GM12891 (cell line): ENCODE measurements at places on chromosomes 6 and 20.

- no peak for DNase-seq
Observed at GRCh38 chr6:165632194-165632593, 30.8 kb downstream of the PDE10A start.

GRCh38 chr6:37441651-37442050, 8.6 kb downstream of the CMTR1 start:
- no peak for DNase-seq

DNA sequence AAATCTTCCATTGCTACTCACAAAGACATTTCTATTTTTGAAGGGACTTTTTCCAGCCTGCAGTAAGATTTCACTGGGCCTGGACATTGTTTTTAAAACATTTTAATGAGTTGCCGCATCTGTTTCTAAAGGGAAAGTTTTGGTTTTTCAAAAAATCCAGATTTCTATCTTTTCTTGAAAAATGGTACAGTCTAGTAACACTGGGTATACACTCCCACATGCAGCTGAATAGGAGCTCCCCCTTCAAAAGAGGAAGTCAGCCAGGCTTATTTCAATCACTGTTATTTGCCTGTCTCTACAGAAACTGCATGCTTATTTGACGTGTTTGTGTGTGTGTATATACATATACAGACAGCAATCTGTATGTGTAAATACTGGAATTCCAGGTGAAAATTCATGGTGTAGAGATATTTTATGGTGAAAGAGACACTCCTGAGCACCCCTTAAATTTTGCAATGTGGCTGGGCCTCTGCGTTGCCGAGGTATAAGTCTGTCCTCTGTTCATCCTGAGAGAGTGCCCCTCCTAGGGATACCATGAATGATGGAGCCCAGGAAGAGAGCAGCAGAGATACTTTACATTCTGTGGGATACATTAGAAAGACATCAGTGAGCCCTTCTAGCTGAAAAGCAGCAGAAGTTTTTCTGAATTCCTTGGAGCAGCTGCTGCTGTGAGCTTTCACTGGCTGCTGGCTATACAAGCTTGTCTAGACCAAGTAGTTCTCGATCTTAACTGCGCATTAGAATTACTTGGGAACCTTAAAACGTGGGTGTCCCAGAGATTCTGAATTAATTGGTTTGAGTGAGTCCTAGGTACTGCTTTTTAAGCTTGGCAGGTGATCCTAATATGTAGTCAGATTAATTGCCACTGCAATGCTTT, 12.0 kb upstream of the ABRACL start:
- DNase-seq = peak; percentile 30

- no peak for DNase-seq
Observed at GRCh38 chr6:157376706-157377230, 4.2 kb upstream of the ZDHHC14 start.

GRCh38 chr6:155461556-155461955, 5.9 kb upstream of the NOX3 start:
- DNase-seq = no peak

- no peak for DNase-seq
Observed at GRCh38 chr6:168737481-168737880, 296.5 kb downstream of the SMOC2 start.

GRCh38 chr20:63686492-63687321, 9.7 kb upstream of the TNFRSF6B start:
- no peak for DNase-seq

- no peak for DNase-seq
Observed at GRCh38 chr6:136517002-136517401, 33.2 kb downstream of the MAP7 start.

DNA sequence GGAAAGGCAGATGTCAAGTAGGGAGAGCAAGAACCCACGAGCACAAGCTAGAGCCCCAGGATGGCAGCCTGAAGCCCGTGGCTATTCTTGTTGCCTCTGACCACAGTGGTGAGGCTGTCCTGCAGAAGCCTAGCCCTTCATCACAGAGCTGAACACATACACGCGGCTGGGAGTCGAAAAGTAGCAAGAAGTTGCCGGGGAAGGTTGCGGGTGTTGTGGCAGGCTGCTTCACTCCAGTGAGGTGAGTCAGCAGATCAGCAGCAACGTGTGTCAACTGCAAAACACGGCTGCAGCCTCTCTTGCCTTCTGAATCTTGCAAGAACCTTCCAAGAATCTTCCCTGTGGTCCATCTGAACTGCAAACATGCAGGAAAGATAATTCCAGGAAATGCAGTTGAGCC, 10.6 kb upstream of the STX16 start:
- DNase-seq = no peak

DNA sequence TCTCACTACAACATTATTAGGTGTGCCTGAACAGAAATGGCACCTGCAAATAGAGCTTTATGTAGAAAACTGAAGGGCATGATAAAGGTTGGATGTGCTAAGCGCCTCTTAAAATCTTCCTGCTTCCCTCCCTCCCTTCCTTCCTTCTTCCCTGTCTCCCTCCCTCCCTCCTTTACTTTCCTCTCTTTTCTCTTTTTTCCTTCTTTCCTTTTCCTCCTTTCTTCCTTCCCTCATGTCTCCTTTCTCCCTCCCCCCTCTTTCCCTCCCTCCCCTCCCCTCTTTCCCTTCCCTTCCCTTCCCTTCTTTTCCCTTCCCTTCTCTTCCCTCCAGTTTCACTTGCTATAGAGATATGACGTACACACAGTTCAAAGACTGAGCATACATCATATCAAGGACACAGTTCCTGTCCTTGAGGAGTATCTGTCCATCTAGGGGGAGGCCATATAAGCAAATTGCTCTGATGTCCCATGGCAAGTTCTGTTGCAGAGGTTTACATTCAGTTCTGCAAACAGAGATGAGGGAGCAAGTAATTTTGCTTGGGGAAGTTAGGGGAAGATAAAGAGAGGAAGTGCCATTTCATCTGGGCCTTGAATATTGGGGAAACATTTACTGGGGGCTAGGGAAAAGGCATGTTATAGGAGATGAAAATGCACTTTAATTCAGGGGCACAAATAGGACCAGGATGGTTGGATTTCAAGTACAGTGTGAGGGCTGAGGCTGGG, 79.0 kb upstream of the EEF1E1 start:
- DNase-seq = no peak

DNA sequence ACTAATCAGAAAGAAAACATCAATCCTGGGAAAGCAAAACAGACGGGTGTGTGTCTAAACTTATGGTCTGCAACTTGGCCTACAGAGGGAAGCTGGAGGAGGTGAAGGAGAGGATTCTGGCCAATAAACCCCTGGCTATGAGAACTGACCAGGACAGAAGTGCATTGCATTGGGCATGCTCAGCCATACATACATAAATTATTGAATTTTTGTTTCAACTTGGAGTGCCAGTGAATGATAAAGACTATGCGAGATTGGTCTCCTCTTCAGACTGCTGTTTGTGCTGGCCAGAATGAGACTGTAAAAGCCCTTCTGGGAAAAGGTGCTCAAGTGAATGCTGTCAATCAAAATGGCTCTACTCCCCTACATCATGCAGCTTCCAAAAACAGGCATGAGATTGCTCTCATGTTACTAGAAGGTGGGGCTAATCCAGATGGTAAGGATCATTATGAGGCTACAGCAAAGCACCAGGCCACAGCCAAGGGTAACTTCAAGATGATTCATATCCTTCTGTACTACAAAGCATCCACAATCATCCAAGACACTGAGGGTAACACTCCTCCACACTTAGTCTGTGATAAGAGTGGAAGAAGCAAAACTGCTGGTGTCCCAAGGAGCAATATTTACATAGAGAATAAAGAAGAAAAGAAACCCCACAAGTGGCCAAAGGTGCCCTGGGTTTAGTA, 17.4 kb downstream of the ADNP start:
- no peak for DNase-seq

- peak; percentile 90 for DNase-seq
Observed at GRCh38 chr20:62824476-62825332, 7.9 kb downstream of the COL9A3 start.

GRCh38 chr6:16450285-16450684, 211.9 kb downstream of the GMPR start:
- DNase-seq = no peak

GRCh38 chr20:37729909-37730308, 36.1 kb downstream of the CTNNBL1 start:
- no peak for DNase-seq

DNA sequence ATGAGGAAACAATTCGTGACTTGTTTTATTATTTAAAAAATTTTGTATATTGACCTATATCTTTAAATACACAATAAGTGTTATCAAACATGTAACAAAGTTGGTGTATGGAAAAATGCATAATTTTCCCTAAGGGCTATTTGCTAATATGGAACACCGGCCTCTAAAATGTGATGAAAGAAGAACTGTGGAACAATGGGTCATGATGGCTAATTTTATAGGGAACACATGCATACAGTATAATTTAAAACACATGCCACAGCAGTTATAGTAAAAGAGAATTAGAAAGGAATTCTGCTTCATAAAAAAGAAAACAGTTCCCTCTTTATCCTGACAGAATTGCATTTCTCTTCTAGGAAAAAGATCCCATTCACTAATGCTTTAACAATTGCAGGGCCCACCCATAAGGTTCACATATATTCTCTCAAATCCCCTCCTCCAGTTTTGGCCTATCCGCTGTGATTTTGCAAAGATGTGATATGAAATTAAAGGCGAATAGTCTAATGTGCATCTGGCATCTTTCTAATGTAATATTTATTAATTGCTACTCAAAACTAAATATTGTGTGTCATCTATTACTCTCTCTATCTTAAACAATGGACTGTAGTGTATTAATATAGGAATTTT, 628.1 kb upstream of the CITED2 start:
- no peak for DNase-seq

DNA sequence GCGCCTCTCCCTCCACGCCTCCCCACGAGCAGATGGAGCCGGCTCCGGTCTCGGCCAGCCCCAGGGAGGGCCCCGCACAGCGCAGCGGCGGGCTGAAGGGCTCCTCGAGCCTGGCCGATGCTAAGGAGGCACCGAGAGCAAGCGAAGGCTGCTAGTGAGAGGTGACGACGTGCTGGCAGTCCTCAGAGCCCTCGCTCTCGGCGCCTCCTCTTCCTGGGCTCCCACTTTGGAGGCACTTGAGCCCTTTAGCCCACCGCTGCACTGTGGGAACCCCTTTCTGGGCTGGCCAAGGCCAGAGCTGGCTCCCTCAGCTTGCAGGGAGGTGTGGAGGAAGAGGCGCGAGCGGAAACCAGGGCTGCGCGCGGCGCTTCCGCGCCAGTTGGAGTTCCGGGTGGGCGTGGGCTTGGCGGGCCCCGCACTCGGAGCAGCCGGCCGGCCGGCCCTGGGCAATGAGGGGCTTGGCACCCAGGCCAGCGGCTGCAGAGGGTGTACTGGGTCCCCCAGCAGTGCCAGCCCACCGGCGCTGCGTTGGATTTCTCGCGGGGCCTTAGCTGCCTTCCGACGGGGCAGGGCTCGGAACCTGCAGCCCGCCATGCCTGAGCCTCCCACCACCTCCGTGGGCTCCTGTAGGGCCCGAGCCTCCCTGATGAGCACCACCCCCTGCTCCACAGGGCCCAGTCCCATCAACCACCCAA, 2.5 kb upstream of the TMEM14C start:
- DNase-seq = peak; percentile 37

DNA sequence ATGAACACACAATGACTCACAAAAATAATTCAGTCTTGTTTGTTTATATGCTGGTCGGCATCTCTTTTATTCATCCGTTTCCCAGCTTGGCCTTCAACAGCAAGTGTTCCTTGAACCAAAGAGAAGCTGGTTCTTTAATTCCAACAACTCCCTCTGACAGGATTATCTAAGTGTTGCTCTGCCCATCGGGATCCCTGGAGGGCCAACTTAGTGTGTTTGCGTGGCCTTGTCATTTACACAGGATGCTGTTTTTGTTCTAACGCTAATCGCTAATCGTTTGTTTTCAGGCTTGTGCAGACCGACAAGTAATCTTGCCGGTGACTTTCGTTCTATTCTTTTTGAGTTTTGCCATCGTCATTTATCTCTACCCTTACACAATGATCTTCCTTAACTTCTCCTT, 267.4 kb upstream of the EXOC2 start:
- no peak for DNase-seq

- peak; percentile 15 for DNase-seq
Observed at GRCh38 chr6:83708970-83709747, at the start of gene SNAP91. SNAP91 (minus strand) TSS chr6:83709101; CDS start chr6:83707927, 1,174 bp downstream.

- DNase-seq = no peak
Observed at GRCh38 chr20:49539481-49540231, 28.3 kb downstream of the PTGIS start.

DNA sequence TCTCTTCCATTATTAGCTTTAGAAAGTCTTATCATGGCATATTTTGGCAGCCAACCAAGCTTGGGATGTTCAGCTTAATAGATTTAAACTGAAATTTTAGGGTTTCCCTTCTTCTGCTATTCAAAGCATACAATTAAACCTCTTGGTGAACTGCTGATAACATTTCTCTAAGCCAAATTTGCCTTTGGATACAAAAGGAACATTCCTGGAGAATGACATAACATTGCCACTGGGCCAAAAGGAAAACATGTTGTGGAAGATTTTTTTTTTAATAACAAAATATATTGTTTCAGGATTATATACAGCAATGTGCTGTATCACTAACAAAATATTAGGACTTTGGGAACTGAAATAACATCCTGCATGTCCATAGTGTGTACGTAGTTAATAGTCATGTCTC, 215.1 kb upstream of the TBX18 start:
- no peak for DNase-seq

- DNase-seq = no peak
Observed at GRCh38 chr20:17502105-17502504, 29.1 kb downstream of the BFSP1 start.

DNA sequence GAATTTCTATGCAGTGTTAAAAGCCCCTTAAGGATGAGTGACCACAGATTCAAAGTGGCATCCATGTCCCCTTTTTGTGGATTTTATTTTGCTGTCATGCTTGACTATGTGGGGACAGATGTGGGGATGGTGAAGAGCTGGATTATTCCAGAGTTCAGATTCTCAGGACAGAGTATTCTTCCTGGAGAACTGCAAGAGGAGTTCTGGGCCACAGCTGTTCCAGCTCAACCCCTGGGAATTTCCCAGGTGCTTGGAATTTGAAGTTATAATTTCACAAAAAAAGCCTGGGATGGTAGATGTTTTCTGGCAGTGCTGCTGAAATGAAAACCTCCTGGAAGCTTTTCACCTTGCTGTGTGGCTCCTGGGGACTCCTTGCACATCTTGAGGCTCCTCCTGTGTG, 671.8 kb upstream of the MARCKS start:
- DNase-seq = no peak

GRCh38 chr6:14477559-14477958, 360.0 kb downstream of the CD83 start:
- DNase-seq = no peak
